Psoas muscle (tissue), 8 donors: ENCODE measurements at places on chromosomes 3 and 15. TPM values are rescaled to one million over a fixed set of nuclear protein-coding genes. Genes with fewer than 3 reads are reported as not detected.

DNA sequence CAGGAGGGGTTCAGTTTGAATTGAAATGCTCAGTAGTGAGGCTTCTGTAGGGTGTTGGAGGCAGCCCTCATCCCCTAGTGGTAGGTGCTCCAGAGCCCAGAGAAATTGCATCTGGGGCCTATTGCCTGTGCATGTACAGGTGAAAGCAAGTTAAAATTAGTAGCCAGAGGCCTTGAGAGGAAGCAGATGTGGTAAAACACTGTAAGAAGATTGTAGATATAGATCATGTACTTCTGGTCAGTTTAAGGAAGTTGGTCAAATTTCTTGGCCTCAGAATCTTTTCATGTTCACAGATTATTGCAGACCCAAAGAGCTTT is 34.6 kb downstream of the IGSF10 start:
- no peak for DNase-seq

LINGO1 gene
- polyA plus RNA-seq = 0.61 TPM

EXD1 gene
- polyA plus RNA-seq = 0.43 TPM

ACOX2 gene
- 2.4 TPM for polyA plus RNA-seq

ACAA1 gene
- 23.6 TPM for polyA plus RNA-seq

- DNase-seq = no peak
Observed at GRCh38 chr3:146313746-146314111, 62.8 kb upstream of the PLSCR4 start.
